ENCODE measurements at places on chromosomes 1 and 21. TPM values are rescaled to one million over a fixed set of nuclear protein-coding genes. Genes with fewer than 3 reads are reported as not detected.

DNA sequence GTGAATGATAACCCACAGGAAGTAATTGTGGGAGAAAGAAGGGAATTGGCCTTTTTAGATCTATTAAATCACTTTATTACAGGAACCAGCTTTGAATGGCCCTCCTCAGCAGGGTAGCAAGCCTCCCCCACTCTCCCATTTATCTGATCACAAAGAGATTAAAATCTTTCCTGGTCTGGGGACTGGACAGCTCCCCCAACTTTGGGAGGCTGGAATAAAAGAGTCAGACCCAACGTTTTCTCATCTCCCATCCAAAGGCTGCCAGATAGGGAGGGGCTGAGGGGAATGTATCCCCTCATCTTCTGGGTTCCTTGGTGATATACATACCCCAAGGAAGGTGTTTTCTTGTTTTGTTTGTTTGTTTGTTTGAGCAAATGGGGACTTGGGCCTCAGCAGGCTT is 2.4 kb downstream of the LIN28A start:
- H3K4me3 ChIP-seq: no peak overlapping the region
- no peak overlapping the region for H3K27ac ChIP-seq
- H3K27me3 ChIP-seq: peaks cover 79% of the 10 kb centered on the region
- peaks cover 12% of the 10 kb centered on the region for H3K4me1 ChIP-seq

GRCh38 chr21:34707876-34708325 is 39.1 kb downstream of the CLIC6 start:
- H3K27ac ChIP-seq: no peak overlapping the region
- no peaks in the 10 kb centered on the region for H3K27me3 ChIP-seq
- DNase-seq: no peak
- H3K4me1 ChIP-seq: no peaks in the 10 kb centered on the region

FCRL4 gene
- polyA plus RNA-seq: not detected

DNA sequence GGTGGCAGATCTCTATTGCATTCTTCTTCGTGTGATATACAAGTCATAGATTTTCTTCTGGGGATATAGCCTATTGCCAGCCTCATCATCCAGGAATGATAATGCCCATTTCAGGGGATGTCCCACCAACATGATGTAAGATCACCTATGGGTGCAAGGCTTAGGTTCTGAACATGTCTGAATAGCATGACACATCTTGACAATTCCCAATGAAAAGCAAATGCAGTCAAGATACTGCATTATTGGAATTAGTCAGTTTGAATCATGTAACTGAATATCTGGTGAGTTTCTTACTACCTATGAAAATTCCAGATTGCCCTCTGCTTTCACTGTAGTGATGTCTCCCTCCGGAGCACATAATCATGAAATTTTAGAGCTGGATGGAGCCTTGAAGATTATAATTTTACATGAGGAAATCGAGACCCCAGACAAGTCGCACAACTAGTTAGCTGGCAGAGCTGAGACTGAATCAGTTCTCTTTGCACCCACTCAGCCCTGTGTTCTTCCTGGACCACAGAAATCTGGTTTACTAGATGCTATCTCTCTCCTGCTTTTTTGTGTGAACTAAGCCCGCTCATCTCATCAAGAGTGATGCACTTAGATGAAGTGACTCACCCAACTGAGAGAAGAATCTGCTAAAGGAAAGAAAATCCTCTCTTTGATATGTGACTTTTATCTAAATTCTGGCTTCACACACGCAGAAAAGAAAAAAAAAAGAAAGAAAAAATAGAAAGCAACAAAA is 65.0 kb downstream of the WDR64 start:
- H3K27ac ChIP-seq: no peak overlapping the region
- H3K4me1 ChIP-seq: no peaks in the 10 kb centered on the region
- no peaks in the 10 kb centered on the region for H3K36me3 ChIP-seq
- no peak overlapping the region for H3K4me3 ChIP-seq
- DNase-seq: no peak

DNA sequence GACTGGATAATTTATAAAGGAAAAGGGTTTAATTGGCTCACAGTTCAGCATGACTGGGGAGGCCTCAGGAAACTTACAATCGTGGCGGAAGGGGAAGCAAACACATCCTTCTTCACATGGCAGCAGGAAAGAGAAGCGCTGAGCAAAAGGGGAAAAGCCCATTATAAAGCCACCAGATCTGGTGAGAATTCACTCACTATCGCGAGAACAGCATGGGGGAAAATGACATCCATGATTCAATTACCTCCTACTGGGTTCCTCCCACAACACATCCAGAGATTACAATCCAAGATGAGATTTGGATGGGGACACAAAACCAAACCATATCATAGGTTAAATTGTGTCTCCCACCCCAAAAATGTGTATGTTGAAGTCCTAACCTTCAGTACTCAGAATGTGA is 491.7 kb downstream of the SETD4 start:
- H3K27me3 ChIP-seq: no peaks in the 10 kb centered on the region
- H3K36me3 ChIP-seq: no peaks in the 10 kb centered on the region
- H3K27ac ChIP-seq: no peak overlapping the region
- peaks cover 14% of the 10 kb centered on the region for H3K4me1 ChIP-seq
- H3K4me3 ChIP-seq: no peak overlapping the region

GRCh38 chr1:234885601-234886000 is 243.0 kb downstream of the TOMM20 start:
- no peaks in the 10 kb centered on the region for H3K27me3 ChIP-seq
- no peak overlapping the region for H3K27ac ChIP-seq
- H3K4me1 ChIP-seq: peaks cover 61% of the 10 kb centered on the region
- DNase-seq: no peak
- no peaks in the 10 kb centered on the region for H3K36me3 ChIP-seq

PRDM16 gene
- polyA plus RNA-seq: not detected

GRCh38 chr1:52482326-52483004 is 70.4 kb downstream of the TUT4 start:
- no peaks in the 10 kb centered on the region for H3K27me3 ChIP-seq
- H3K4me1 ChIP-seq: no peaks in the 10 kb centered on the region
- peaks cover 8% of the 10 kb centered on the region for H3K36me3 ChIP-seq
- no peak overlapping the region for H3K4me3 ChIP-seq

GRCh38 chr21:45802425-45802824 is 158.9 kb downstream of the PCBP3 start:
- no peak for DNase-seq
- no peak overlapping the region for H3K4me3 ChIP-seq
- H3K4me1 ChIP-seq: no peaks in the 10 kb centered on the region
- no peaks in the 10 kb centered on the region for H3K36me3 ChIP-seq
- no peak overlapping the region for H3K27ac ChIP-seq

DNA sequence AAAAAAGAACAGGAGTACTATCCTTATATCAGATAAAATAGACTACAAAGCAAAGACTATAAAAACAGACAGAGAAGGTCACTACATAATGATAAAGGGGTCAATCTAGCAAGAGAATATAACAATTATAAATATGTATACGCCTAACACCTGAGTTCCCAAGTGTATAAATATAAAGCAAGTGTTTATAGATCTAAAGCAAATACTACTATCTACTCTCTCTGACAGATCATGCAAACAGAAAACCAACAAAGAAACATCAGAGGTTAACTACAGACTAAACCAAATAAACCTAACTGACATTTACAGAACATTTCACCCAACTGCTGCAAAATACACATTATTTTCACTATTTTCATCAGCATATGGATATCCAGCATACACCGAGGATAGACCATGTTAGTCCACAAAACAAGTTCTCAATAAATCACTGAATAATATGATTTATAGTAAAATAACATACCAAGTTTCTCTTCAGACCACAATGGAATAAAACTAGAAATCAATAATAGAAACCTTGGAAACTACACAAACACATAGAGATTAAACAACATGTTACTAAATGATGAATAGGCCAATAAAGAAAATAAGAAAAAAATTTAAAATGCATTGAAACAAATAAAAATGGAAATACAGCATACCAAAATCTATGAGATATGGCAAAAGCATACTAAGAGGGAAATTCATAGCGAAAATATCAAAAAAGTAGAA is 22.7 kb downstream of the UCHL5 start:
- no peak for DNase-seq
- no peaks in the 10 kb centered on the region for H3K27me3 ChIP-seq
- H3K4me1 ChIP-seq: no peaks in the 10 kb centered on the region
- H3K4me3 ChIP-seq: no peak overlapping the region

DNA sequence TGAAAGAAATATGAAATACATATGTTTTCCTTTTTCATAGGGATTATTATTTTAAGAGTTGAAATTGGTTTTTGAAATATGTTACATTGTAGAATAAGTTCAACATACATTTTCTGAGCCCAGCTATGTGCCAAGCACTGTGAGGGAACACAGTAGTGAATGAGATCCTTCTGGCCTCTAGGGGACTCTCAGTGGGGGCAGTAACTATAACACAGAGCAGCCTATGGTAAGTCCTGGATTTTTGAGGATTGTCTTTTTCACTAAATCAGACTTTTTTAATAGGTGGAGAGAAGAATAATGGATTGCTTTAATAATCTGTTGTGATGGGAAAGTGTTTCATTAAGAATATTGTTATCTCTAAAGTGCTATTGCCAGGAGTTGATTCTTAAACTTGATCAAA is 2.4 kb downstream of the DNAJC6 start:
- peaks cover 27% of the 10 kb centered on the region for H3K27me3 ChIP-seq
- H3K4me1 ChIP-seq: peaks cover 9% of the 10 kb centered on the region
- H3K4me3 ChIP-seq: no peak overlapping the region
- no peaks in the 10 kb centered on the region for H3K36me3 ChIP-seq

KCNE1 gene
- polyA plus RNA-seq: 15.9 TPM

- no peaks in the 10 kb centered on the region for H3K36me3 ChIP-seq
- H3K4me1 ChIP-seq: peaks cover 12% of the 10 kb centered on the region
- H3K27me3 ChIP-seq: no peaks in the 10 kb centered on the region
- no peak overlapping the region for H3K4me3 ChIP-seq
- H3K27ac ChIP-seq: no peak overlapping the region
These were observed 37.1 kb downstream of the OPTC start for GRCh38 chr1:203531063-203531462.

DNA sequence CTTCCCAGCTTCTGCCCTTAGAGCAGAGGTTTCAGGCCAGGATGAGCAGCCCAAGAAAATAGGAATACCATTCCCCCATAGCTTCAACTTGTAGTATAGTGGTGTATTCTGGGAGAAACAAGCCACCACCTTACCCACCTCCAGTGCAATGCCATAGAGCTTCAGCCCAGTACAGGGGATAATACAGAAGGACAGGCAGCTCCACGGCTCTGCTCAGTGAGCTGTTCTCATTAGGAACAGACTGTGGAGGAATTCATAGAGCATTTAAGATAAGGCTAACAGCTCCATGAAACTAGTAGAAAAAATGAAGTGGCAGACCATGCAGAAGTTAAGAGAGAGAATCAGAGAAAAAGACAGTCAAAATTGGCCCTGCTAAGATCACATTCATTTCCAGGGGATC is 294.7 kb upstream of the POGK start:
- H3K4me3 ChIP-seq: no peak overlapping the region
- H3K4me1 ChIP-seq: no peaks in the 10 kb centered on the region
- H3K36me3 ChIP-seq: no peaks in the 10 kb centered on the region
- H3K27ac ChIP-seq: no peak overlapping the region
- H3K27me3 ChIP-seq: no peaks in the 10 kb centered on the region

DNA sequence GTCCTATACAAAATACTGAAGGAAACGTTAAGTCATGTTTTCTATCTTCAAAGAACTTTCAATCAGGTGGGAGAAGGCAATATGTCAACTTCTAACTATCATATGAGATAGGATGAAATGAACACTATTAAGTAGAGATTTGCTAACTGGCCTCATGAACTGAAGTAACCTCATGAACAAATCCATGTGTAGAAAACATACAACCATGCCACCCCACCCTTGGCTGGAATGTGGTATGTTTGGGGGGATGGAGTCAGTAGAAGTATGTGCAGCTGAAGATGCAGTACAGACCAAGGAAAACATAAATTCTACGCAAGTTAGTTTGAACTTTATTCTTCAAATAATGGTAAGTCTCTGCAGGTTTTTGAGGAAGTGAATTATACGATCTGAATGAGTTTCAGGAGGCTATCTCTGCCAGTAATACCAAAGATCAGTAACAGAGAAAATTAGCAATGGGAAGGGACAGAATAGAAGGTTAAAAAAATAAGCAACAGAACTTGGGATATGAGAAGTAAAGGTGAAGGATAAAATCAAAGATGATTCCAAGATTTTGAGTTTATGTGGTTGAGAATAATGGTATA is 4.5 kb downstream of the TRMT1L start:
- H3K27me3 ChIP-seq: no peaks in the 10 kb centered on the region
- H3K4me3 ChIP-seq: no peak overlapping the region
- peaks cover 36% of the 10 kb centered on the region for H3K36me3 ChIP-seq
- H3K27ac ChIP-seq: peak overlapping the region; percentile 2
- peaks cover 37% of the 10 kb centered on the region for H3K4me1 ChIP-seq

MIXL1 gene
- polyA plus RNA-seq: not detected

DNA sequence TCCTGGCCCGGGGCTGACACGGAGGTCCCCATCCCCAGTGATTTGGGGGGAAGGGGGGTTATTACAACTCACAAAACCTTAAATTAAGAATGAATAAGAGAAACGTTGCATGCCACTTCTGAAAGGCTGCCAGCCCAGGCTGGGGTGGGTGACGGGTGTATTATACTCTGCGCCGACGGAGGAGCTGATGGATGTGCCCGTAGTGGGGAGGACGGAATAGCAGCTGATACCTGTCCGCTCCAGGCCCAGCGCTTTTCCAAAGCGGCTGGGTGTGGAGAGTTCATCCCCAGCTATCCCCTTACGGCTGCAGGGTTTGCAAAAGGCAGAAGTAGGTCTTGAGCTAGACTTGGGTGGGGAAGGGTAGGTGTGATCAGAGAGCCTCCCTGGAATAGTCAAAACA is 63.8 kb upstream of the CASZ1 start:
- no peaks in the 10 kb centered on the region for H3K36me3 ChIP-seq
- no peak for DNase-seq
- no peak overlapping the region for H3K27ac ChIP-seq
- no peak overlapping the region for H3K4me3 ChIP-seq

AMPD2 gene
- 75.0 TPM for polyA plus RNA-seq

RPE65 gene
- polyA plus RNA-seq: not detected

- no peak for DNase-seq
- H3K36me3 ChIP-seq: no peaks in the 10 kb centered on the region
- peaks cover 3% of the 10 kb centered on the region for H3K4me1 ChIP-seq
- H3K27me3 ChIP-seq: peaks cover 37% of the 10 kb centered on the region
These were observed at the start of gene ZBTB8B for GRCh38 chr1:32464716-32465577. Gene ZBTB8B (plus strand): TSS chr1:32465072. CDS start chr1:32470625, 5,553 bp downstream.

GRCh38 chr21:32233055-32233546 is 45.7 kb downstream of the MIS18A start:
- H3K36me3 ChIP-seq: no peaks in the 10 kb centered on the region
- H3K4me3 ChIP-seq: no peak overlapping the region
- H3K27ac ChIP-seq: no peak overlapping the region
- no peak for DNase-seq
- H3K4me1 ChIP-seq: no peaks in the 10 kb centered on the region
- H3K27me3 ChIP-seq: no peaks in the 10 kb centered on the region

FUCA1 gene
- polyA plus RNA-seq: 97.7 TPM

DNA sequence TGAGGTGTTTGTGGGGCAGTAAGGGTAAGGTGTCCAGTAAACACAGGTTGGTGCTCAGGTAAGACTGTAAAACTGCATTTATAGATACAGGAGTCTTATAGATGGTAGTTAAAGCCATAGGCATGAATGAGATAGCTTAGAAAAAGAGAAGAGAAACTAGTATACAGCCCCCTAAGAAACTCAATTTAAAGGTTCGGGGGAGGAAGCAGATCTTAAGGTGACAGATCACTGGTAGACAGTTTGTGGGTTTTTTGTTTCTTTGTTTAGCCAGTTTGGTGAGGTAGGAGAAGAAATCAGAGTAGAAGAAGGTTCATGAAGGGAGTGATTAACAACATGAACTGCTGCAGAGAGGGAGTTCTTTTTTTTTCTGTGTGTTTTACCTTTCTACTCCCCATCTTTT is 6.1 kb upstream of the AGO3 start:
- DNase-seq: no peak
- no peaks in the 10 kb centered on the region for H3K27me3 ChIP-seq
- H3K36me3 ChIP-seq: peaks cover 31% of the 10 kb centered on the region
- no peak overlapping the region for H3K4me3 ChIP-seq
- peaks cover 6% of the 10 kb centered on the region for H3K4me1 ChIP-seq

All from CD14-positive monocyte (primary cell).